ENCODE measurements at places on chromosomes 2 and 18. TPM values are rescaled to one million over a fixed set of nuclear protein-coding genes. Genes with fewer than 3 reads are reported as not detected.

The EIF5B gene
- total RNA-seq: 3.6 TPM

DNA sequence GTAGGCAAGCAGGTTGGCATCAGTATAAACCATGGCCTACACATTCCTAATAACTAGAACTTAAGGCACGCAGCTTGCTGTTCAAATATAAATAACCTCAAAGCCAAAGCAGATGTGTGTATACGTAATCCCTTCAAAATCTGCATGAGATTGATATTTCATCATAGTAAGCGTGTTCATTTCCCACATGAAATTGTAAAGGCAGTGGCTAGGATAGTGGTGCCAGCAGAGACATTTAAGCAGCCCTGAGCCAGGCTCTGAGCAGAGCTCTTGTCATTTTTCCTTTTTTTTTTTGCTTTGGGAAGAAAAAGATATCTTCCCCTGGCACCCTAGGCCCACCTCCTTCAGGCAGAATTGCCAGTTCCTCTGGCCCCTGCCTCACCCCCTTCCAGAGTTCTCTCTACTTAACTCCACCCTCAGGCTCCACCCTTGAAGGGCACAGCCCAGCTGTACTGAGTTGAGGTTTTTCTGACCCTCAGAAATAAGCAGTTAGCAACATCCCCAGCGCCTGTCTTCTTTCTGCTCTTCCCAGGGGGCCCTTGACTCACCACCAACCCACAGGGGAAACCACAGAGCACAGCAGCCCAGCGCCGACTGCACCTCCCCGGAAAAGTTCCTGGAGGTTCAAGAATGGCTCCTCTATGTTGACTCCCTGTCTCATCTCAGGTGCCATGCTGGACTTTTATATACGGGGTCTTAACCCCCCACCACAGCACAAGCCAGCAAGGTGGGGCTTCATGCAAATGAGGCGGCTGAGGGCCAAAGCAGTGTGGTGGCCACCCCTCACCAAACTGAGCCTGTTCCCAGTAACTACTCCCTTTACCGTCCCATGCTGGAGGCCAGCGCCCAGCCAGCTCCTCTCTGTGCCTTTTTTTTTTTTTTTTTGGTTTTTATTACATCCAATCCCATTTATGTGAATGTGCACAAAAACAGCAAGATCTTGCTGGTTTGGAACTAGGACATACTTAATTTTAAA, 84.7 kb downstream of the EHD3 start:
- no peak for DNase-seq

The FAM237A gene
- total RNA-seq: not detected

GRCh38 chr2:65914244-65914786, 481.9 kb upstream of the SPRED2 start:
- DNase-seq: no peak

The EPB41L5 gene
- total RNA-seq: 16.5 TPM

DNA sequence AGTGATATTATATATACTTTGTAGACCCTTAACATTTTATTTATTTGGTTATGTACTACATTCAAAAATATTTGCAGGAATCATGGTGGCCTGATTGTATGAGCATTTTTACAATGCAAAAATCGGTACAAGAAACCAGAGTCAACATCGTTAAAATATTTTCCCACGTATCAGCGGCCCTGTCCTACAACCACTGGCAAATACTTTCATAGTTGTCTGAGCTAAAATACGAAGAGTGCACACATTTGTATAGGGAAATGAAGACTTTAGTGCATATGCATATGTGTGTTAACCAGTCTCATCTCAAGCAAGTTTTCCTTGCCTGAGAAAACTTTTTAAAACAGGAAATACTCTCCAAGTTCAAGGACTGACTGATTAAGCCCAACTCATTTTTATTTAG, 35.9 kb downstream of the CCDC102B start:
- DNase-seq: no peak

GRCh38 chr2:150142561-150142960, 344.9 kb downstream of the RND3 start:
- no peak for DNase-seq

The XDH gene
- 0.68 TPM for total RNA-seq

DNA sequence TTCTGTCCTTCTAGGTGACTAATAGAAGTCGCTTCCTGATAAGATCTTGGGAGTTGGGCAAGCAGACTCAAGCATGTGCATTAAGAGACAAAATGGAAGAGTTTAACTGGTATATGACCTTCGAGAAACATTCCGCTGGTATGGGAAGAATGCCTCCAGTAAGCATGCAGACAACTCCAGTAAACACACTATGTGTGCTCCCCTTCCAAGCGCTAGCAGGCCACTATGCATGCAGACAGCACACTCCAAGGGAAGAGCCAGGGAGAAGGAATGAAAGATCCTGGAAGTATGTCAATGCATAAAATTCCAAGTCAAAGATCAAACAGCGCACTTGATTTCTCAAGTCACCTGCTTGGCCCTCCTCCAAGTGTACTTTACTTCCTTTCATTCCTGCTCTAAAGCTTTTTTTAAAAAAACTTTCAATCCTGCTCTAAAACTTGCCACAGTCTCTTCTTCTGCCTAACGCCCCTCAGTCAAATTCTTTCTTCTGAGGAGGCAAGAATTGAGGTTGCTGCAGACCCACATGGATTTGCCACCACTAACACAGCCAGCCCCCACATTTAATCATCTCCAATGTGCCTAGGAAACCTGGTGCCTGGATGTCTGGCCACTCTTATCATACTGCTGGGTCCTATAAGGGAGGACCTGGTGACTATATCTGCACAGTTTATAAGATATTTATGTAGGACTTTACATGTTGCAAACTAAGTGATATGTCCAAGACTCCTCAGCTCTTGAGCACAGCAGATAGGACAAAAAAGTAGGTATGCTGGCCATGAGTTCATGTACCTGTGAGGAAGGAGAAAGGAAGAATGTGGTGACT, 239.8 kb downstream of the PDE11A start:
- no peak for DNase-seq

The ACMSD gene
- total RNA-seq: 3.8 TPM

DNA sequence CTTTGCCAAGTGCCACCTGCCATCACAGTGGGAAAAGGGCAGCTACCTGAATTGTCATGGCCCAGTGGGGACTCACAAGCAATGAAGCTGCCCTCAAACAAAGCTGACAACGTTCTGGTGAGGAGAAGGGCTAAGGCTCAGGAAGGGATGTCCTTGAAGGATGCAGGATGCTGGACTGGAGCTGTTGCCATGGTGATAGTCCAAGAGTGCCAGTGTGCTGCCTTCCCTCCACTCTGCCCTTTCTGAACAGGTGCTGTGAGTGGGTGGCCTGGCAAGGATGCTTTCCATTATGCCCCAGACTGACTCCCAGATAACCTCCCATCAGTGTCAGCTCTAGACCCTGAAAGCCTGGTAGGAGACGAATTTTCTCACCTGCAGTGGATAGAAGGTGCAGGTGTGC, 137.8 kb upstream of the GYPC start:
- DNase-seq: no peak

DNA sequence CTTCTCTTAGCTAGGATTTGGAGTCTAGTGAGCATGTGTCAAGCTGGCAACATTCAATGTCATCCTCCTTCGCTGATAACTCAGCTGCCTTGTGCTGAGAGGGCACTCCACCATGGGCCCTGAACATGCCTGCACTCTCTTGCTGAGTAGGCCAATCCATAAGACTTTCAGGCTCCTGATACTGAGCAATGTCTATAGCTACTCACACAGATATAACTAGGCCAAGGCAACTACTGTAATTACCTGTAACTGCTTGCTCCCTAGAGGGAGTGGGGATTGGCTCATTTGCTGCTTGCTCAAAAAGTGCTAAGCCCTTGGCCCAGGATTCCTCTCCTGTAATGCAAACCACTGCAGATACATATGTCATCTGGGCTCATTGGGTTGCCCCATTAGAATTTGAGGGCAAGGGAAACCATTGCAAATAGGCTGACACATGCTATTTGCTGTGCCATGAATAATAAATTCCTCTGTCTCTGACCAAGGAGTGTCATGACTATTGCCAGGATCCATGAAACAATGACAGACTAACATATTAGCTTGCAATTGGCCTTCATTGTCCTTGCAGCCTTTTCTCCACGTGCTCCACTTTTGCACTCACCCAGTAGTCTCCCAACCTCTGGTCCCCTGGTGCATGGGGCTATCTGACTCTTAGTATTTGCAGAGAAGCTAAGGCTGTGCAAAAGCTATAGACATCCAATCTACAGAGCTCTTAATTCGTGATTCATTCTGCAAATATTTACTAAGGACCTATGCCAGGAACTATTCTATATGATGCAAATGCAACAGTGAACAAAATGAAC, 36.9 kb upstream of the BMPR2 start:
- no peak for DNase-seq

- no peak for DNase-seq
Observed at GRCh38 chr18:21433436-21433835, 167.1 kb downstream of the ESCO1 start.

DNA sequence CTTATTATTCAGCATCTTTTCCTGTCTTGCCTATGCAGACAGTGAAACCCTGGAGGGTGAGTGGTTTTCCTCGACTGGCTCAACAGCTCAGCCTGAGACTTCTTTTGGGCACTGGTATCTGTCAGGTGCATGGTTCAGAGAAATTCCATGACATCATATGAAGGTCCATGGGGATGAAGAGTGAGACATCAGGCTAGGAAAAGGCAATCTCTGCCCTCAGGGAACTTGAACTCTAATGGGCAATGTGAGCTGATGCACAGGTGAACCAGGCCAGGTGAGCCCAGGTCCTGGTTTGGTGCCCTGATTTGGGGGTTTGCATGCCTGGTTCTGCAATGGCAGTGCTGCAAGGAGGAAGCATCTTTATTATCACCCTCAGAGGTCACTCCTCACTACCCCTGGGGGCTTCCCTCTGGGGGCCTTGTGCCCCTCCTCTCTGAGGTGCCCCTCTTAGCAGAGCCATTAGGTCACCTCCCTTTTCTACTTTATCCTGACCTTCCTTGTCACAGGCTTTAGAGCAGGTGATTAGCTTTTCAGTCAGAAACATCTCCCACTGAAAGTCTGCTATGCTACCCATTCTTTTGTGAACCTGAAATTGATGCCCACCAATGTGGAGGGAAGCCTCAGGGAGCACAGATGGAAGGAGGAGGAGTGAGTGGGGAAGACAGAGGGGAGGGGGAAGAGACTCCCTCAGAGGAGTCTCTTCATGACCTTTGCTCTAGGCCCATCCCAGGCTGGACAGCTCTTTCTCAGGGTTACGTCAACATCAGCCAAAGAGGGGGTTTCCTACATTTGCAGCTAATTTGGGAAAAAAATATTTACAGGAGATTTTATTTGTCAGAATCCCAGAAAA, 47.3 kb downstream of the MERTK start:
- DNase-seq: no peak

The ERMN gene
- not detected for total RNA-seq

DNA sequence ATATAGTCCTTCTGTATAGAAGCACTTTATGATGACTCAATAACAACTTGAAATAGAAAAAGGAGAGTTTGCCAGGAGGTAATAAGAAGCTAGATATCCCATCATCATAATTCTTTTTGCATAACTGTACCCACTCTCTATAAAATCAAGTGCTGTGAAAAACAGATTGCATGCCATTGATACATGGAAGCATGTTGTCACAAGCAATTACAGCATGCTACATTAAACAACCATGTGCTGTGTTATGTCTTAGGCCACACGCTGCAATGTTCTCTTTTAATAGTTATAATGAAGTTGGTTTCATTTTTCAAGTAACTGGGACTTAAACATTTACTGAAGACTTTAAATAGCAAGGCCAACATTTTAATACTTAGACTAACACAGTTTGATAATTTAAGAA, 264.2 kb downstream of the RPRM start:
- no peak for DNase-seq

DNA sequence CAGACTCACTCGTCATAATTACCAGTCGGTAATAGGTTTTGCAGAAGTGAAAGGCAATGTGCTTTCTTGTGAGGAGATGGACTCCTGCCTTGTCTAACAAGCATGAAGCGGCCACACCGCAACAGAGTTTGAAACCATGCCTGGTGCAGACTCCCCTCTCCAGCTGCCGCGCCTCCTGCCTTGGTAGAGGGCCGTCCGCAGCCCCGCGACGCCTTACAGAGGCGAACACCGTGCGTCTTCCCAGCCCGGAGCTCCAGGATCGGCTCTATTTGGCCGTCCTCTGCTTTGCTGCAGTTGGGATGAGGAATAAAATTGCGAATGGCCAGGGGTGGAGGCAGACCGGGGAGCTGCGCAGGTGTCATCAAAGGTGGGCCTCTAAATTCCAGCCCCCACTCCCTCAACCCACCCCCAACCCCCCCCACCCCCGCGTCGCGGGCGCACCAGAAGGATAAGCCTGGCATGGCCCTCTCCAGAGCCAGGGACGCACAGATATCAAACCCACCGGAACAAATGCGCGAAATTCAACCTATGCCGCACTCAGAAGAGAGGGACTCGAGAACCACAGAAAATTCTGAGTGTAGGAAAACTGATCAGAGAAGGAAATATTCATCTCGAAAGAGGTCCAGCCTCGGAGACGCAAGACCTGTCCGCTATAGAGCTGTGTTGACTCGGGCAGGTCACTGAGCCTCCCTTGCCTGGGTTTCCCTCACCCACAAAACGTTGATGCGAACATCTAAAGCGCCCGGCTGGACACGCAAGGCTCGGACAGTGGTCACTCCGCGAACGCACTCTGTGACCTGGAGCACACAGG, 1.1 kb downstream of the TRABD2A start:
- DNase-seq: no peak

- no peak for DNase-seq
Observed at GRCh38 chr2:229703909-229704630, 10.3 kb downstream of the DNER start.

DNA sequence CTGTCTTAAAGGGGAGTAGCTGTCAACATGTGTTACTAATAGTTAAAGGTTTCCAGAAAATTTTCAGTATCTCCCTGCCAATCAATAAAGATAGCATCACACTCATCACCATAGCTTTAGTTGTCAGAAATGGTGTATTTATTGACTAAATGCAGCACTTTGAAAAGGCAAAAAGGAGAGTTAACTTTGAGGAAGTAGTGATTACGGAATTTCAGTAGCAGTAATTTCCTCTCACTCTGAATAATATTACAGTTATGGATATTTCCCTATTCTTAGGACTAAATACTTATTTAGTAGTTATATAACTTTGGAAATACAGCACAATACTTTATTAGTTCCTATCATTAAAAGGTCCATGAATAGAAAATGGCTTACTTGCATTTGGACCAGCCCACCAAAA, 250.5 kb downstream of the CAMKMT start:
- DNase-seq: no peak

The MOGAT1 gene
- total RNA-seq: not detected

DNA sequence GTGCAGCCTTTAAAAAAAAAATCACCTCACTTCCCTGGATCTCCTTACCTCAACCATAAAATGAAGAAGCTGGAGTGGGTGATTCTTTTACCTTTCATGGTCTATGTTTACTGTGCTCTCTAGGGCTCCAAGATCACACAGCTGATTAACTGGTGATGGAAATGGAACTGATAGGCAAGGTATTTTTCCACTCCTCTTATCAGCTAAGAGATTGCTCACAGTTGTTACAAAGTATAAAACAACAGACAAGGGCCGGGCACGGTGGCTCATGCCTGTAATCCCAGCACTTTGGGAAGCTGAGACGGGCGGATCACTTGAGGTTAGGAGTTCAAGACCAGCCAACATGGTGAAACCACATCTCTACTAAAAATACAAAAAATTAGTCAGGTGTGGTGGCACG, 14.5 kb downstream of the RPS27A start:
- no peak for DNase-seq

The CNDP1 gene
- not detected for total RNA-seq

- no peak for DNase-seq
Observed at GRCh38 chr2:26786207-26787028, 562 bp downstream of the CENPA start.

The ALPI gene
- total RNA-seq: not detected

Measured in Caki2 (cell line).